ENCODE measurements at places on chromosomes 5 and 9. TPM values are rescaled to one million over a fixed set of nuclear protein-coding genes. Genes with fewer than 3 reads are reported as not detected.

Gene SNCB
- 0.53 TPM for total RNA-seq

Gene CTXN3
- not detected for total RNA-seq

Gene AGXT2
- total RNA-seq = not detected

Gene DAPK1
- 117 TPM for total RNA-seq

Gene GAS1
- total RNA-seq = 6.3 TPM

Gene RNF183
- 0.50 TPM for total RNA-seq

Gene ANKRD20A1
- total RNA-seq = 2.7 TPM

Gene ENTPD8
- 0.42 TPM for total RNA-seq

Gene ADAMTS16
- 11.1 TPM for total RNA-seq

Gene DEPDC1B
- total RNA-seq = 31.7 TPM

Gene ASTN2
- 9.3 TPM for total RNA-seq

Gene TLX3
- not detected for total RNA-seq

Gene ZNF454
- total RNA-seq = not detected

Gene SMARCA2
- total RNA-seq = 3.3 TPM

Gene SLC36A3
- total RNA-seq = not detected

Gene CCL21
- not detected for total RNA-seq

Gene ESM1
- total RNA-seq = not detected

Gene GDA
- total RNA-seq = 1.7 TPM

Gene TEX48
- not detected for total RNA-seq

Gene ARID3C
- total RNA-seq = 0.31 TPM

Gene FCHSD1
- total RNA-seq = 41.7 TPM
